ENCODE measurements at places on chromosomes 16 and 17.

DNA sequence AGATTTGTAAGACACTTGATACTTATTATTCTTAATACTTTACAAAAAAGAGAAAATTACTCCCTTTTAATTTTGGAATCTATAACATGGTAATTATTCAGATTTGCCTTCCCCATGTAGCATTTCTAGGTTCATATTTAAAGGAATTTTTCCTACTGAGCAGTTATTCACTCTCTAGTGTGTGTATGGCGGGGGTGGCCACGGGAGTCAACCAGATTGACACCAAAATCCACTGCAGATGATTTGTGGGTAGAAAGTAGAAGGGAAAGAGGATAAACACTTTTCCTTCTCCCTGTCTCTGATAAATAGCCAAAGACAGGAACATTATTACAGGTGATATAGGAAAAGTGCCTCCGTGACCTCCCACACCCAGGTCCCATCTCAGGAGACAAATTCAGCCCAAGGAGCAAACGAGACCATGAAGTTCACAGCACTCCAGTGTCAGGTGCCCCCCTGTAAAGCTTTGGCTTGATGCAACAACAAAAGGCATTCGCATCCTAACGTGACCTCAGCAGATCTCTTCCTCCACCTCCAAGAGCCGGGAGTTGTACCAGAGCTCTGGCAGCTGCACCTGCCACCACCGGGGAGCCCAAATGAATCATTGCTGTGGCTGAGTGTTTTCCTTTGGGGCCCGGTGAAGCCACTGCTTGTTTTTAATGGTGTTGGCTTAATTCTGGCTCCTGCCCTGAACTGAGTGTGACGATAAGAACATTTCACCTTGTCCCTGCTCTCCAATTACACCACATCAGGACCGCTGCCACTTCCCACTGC, 92.7 kb upstream of the NOL11 start:
- peak; percentile 28 for DNase-seq

DNA sequence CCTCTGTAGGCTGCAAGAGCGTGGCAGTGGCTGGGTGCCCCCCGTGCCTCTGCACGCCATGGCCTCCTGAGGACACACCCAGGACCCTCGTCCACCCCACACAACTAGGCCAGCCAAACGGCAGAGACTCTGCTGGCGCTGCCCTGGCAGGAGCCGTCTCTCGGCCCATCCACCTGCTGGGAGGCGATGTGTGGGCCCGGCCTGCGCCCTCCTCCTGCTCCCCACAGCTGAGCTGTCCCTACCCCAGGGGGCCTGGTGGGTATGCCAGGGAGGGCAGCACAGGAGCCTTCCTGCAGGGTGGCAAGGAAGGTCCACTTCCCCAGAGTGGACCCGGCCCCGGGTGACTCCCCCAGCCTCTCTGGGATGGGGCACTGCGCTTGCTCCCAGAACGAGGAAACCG, 7.0 kb downstream of the RNF166 start:
- no peak for DNase-seq

- no peak for DNase-seq
Measured at GRCh38 chr17:17206913-17207335, 791 bp upstream of the PLD6 start.

- DNase-seq = no peak
Measured at GRCh38 chr17:15891318-15891717, 53.6 kb upstream of the ADORA2B start.

DNA sequence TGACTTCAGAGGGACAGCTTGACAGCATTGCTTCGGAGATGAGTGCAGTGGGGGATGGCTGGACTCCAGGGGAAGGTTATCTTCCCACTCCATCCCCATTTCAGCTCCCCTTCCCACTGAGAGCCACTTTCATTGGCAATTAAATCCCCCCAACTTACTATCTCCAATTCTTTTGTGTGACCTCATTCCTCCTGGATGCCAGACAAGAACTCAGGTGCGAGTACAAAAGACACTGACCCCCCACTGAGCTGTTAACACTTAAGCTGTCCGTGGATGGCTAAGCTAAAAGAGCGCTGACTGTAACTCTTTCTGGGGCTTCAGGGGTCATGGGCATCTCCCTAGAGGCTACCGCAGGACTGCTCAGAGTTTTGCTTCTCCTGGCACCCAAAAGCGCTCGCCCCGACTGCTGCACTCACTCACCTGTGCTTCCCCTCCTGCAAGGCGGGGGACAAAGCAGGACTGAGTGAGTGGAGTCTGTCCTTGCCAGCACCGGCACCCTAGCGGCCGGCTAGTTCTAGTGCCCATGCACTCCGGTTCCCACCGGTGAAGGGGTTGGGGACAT, 44.8 kb upstream of the FBXO47 start:
- no peak for DNase-seq

- no peak for DNase-seq
Measured at GRCh38 chr17:52606098-52606497, 447.6 kb upstream of the CA10 start.

DNA sequence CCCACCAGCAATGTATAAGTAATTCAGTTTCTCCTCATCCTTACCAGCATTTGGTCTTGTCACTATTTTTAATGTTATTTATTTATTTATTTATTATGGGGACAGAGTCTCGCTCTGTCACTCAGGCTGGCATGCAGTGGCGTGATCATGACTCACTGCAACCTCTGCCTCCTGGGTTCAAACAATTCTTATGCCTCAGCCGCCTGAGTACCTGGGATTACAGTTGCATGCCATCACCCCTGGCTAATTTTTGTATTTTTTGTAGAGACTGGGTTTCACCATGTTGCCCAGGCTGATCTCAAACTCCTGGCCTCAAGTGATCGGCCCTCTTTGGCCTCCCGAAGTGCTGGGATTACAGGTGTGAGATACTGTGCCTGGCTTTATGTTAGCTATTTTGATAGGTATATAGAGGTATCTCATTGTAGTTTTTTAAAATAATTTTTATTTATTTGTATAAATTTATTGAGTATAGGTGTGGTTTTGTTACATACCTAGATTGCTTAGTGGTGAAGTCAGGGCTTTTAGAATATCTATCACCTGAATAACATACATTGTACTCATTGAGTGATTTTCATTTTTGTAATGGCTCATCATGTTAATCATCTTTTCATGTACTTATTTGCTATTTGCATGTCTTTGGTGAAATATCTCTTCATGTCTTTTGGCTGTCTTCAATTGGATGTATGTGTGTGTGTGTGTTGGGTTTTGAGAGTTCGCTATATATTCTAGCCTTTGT, 53.3 kb downstream of the TANC2 start:
- no peak for DNase-seq

- DNase-seq = no peak
Measured at GRCh38 chr17:66476014-66476413, 173.6 kb downstream of the PRKCA start.

DNA sequence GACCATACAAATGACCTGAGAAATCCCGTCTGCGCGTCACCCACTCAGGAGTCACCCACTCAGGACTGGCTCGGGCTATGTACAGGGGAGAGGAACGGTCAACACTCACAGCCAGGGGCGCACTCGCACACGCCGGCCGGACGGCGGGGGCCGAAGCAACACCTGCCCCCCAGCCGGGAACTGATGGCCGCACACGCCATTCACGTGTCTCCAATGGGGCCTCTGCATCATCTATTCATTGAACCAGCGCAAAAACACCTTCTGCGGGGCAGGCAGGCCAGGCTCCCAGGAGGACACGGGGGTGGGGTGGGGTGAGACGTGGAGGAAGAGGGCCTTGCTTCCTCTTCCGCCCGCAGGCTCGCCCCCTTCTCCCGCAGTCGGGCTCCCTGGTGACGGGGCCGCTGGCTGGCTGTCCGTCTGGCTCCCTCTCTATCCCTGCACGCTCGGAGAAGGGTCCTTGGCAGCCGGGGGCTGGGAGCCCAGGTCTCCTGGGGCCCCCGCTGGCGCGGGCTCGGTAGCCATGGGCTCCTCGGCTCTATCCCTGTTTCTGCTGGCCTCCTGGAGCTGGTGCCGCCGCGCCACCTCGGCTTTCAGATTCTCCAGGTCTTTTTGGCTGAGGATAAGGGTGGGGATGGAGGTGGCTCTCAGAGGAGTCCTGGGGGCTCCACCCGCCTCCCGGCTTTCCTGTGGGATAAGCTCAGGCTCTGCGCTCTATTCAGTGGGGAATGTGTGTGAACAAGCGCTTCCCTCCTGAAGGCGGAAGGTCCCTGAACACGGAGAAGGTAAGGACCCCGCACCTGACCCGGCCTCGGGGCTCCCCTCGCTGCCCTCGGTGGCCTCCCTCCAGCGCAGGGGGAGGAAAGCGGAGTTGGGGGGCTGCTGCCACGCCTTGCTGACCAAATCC, 21.1 kb downstream of the CLUH start:
- peak; percentile 10 for DNase-seq

- DNase-seq = peak; percentile 73
Measured at GRCh38 chr17:29625037-29625750, 2.5 kb upstream of the CORO6 start.

- DNase-seq = no peak
Measured at GRCh38 chr16:11587643-11588247, 1.0 kb upstream of the LITAF start.

Measured in Daoy (cell line).